ENCODE measurements at places on chromosomes 6 and 20.

GRCh38 chr20:45347936-45348778 lies at the start of gene SDC4:
TSS of gene SDC4 (minus strand) at chr20:45348424. CDS start at chr20:45348384, 40 bp downstream.
- H3K4me3 ChIP-seq = peak within 1 kb of the TSS; percentile 79
- H3K27ac ChIP-seq = peak within 1 kb of the TSS; percentile 53
- peaks cover 69% of the 10 kb centered on the region for H3K4me1 ChIP-seq
- peaks cover 11% of the 10 kb centered on the region for H3K27me3 ChIP-seq
- DNase-seq = no peak

DNA sequence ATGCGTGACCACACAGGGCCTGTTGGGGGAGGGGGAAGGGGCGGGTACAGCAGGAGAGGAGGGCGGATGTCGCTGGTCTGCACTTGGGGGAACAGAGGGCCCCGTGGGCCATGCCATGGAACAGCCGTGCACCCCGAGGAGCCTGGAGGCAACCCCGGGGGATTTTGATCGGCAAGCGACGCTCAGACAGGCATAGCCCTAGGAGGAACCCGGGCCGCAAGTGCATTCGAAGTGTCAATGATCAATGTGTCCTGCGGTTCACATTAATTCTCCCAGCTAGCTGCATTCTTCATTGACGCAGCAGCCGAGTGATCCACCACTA lies 772.8 kb upstream of the DEFB115 start:
- H3K27me3 ChIP-seq = no peaks in the 10 kb centered on the region
- H3K4me1 ChIP-seq = no peaks in the 10 kb centered on the region
- DNase-seq = no peak
- H3K36me3 ChIP-seq = no peaks in the 10 kb centered on the region

DNA sequence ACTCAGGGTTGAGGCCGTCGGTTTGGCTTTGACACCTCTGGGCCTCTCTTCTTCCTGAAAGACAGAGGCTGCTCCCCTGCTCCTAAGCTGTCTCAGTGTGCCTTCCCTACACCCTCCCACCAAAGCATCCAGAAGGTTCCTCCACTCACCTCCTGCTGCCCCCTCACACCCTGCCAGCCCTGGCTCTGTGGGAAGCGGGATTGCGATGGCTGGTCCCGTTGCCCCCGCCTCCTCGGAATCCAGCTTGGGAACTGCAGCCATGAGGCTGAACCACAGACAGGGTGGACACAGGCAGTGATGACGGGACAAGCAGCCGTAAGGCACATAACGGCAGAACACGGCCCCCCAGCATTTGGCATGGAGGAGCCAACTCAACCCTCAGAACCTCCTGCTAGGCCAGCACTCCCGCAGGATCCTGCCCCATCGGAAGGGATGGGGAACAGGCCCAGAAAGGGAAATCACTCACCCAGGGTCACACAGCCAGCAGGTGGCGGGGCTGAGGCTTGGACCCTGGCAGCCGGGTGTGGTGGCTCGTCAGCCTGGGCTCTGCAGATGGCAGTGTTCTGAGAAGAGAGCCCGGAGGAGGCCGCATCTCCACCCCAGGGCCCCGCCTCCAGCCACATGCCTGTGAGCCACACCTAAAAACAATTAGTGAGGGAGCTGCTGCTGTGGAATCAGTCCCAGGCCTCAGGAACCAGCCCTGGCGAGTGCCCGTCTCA lies 139.6 kb downstream of the PHACTR3 start:
- no peak overlapping the region for H3K27ac ChIP-seq
- H3K4me3 ChIP-seq = no peak overlapping the region
- H3K36me3 ChIP-seq = no peaks in the 10 kb centered on the region
- H3K27me3 ChIP-seq = peaks cover 13% of the 10 kb centered on the region

GRCh38 chr6:14280766-14281293 lies 163.3 kb downstream of the CD83 start:
- DNase-seq = no peak
- no peak overlapping the region for H3K4me3 ChIP-seq
- no peaks in the 10 kb centered on the region for H3K36me3 ChIP-seq
- H3K27me3 ChIP-seq = no peaks in the 10 kb centered on the region
- H3K4me1 ChIP-seq = peaks cover 6% of the 10 kb centered on the region
- H3K27ac ChIP-seq = no peak overlapping the region

DNA sequence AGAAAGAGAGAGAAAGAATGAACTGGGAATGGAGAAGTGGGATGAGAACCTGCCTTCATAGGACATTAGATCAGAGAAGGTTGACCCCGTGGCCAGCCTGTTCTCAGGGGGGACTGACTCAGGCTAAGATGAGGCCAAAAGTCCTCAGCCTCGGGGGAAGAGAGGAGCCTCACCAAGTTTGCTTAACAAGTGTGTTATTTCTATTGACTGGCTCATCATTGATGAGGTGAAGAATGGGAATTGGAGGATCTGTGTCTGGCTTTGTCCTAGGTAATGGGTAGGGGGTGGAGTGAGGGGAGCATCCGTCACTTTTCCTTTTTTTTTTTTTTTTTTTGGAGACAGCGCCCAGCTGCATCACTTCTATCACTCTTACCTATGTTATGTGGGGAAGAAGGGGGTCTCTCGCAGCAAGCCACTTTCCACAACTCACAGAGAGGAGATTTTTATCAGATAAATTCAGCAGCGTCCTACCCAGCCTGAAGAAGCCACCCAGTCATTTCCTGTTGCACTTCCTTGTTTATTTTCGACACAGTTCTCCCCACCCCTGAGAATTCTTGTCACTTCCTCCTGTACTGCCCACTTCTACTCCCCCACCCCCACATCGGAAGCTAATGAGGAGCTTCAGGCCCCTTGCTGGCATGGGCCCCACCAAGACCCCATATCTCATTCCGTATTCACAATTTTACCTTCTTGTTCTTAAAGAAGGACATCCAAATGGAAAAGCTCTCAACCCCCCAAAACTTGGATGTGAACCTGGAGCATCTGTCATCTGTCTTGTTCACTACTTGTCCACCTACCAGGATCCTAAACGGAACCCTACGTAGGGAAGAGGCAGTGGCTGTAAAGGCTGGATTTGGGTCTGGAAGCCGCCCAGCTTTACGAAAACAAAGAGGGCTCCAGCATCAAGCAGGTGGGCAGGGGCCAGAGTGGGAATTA lies 2.8 kb upstream of the RNASET2 start:
- H3K4me1 ChIP-seq = peaks cover 76% of the 10 kb centered on the region
- H3K27me3 ChIP-seq = no peaks in the 10 kb centered on the region
- peak overlapping the region; percentile 89 for H3K27ac ChIP-seq
- peaks cover 3% of the 10 kb centered on the region for H3K36me3 ChIP-seq

GRCh38 chr6:9523462-9523861 lies 891.4 kb downstream of the TFAP2A start:
- H3K27me3 ChIP-seq = no peaks in the 10 kb centered on the region
- DNase-seq = no peak
- H3K4me1 ChIP-seq = no peaks in the 10 kb centered on the region

DNA sequence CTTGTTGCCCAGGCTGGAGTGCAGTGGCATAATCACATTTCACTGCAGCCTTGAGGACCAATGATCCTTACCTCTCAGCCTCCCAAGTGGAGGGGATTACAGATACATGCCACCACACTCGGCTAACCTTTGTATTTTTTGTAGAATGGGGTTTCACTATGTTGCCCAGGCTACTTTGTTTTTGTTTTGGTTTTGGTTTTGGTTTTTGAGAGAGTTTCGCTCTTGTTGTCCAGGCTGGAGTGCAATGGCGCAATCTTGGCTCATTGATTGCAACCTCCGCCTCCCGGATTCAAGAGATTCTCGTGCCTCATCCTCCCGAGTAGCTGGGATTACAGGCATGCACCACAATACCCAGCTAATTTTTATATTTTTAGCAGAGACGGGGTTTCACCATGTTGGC lies 105.5 kb downstream of the BMP7 start:
- no peak overlapping the region for H3K27ac ChIP-seq
- H3K4me1 ChIP-seq = no peaks in the 10 kb centered on the region
- H3K36me3 ChIP-seq = no peaks in the 10 kb centered on the region
- no peak overlapping the region for H3K4me3 ChIP-seq
- H3K27me3 ChIP-seq = peaks cover 34% of the 10 kb centered on the region
- DNase-seq = no peak
